Smooth muscle cell of trachea (primary cell): ENCODE measurements at places on chromosomes 2 and 18. TPM values are rescaled to one million over a fixed set of nuclear protein-coding genes. Genes with fewer than 3 reads are reported as not detected.

Gene SLC9A4
- not detected in 2 replicates for total RNA-seq

Gene GPR45
- not detected in 2 replicates for total RNA-seq

Gene ANKRD30BL
- not detected in 2 replicates for total RNA-seq

Gene FAM228A
- total RNA-seq = 1.3 and 6.0 TPM in 2 replicates

Gene HOXD13
- total RNA-seq = not detected in 2 replicates

Gene SP110
- total RNA-seq = 9.8 and 13.4 TPM in 2 replicates

Gene FIGN
- total RNA-seq = 1.2 and 2.3 TPM in 2 replicates

Gene ASNSD1
- 51.8 and 82.2 TPM in 2 replicates for total RNA-seq

Gene SCTR
- total RNA-seq = not detected in 2 replicates

Gene TSPYL6
- under 0.01 TPM in 1 of 2 replicates, not detected in the other for total RNA-seq

Gene FAM161A
- total RNA-seq = 1.3 and 2.8 TPM in 2 replicates

Gene PIK3C3
- total RNA-seq = 39.2 and 64.4 TPM in 2 replicates

Gene PROKR1
- total RNA-seq = not detected in 2 replicates

Gene MC4R
- total RNA-seq = not detected in 2 replicates

Gene COL5A2
- total RNA-seq = 279 and 388 TPM in 2 replicates

Gene SNED1
- total RNA-seq = 52.9 and 124 TPM in 2 replicates

Gene KRTCAP3
- total RNA-seq = not detected in 2 replicates

Gene CDK15
- total RNA-seq = 6.7 and 16.0 TPM in 2 replicates

Gene TNS1
- total RNA-seq = 114 and 121 TPM in 2 replicates

Gene PCARE
- not detected in 2 replicates for total RNA-seq

Gene ACTG2
- 2.2 and 4.1 TPM in 2 replicates for total RNA-seq

Gene AMER3
- under 0.01 TPM in 1 of 2 replicates, not detected in the other for total RNA-seq

Gene LOXL3
- total RNA-seq = 27.3 and 53.9 TPM in 2 replicates

Gene PASK
- total RNA-seq = 0.99 and 3.9 TPM in 2 replicates

Gene DYNC1I2
- total RNA-seq = 102 and 173 TPM in 2 replicates

Gene NXPH2
- total RNA-seq = not detected in 2 replicates

Gene ASTL
- 0.17 TPM in 1 of 2 replicates, not detected in the other for total RNA-seq

Gene ADCYAP1
- total RNA-seq = not detected in 2 replicates

Gene ARHGAP28
- 13.4 and 21.5 TPM in 2 replicates for total RNA-seq

Gene SPC25
- total RNA-seq = 14.1 TPM in 1 of 2 replicates, not detected in the other

Gene TAF4B
- 1.9 and 3.5 TPM in 2 replicates for total RNA-seq

Gene MAPRE3
- total RNA-seq = 5.8 and 8.1 TPM in 2 replicates

Gene FAHD2B
- 6.5 and 8.3 TPM in 2 replicates for total RNA-seq

Gene SELENOI
- total RNA-seq = 12.6 and 21.2 TPM in 2 replicates

Gene SLC11A1
- under 0.01 and 0.33 TPM in 2 replicates for total RNA-seq
